Thyroid gland (tissue), 4 donors: ENCODE measurements at places on chromosomes 2 and 18. TPM values are rescaled to one million over a fixed set of nuclear protein-coding genes. Genes with fewer than 3 reads are reported as not detected.
A peak's percentile ranks its signal among the peaks of the same experiment; 100 is the strongest.

CDKL4 gene
- 0.34 TPM for total RNA-seq

DCDC2C gene
- total RNA-seq: 0.40 TPM

SIX3 gene
- not detected for total RNA-seq

DTNA gene
- total RNA-seq: 86.0 TPM

SULT1C4 gene
- total RNA-seq: 8.4 TPM

SERPINB13 gene
- total RNA-seq: not detected

- no peak for DNase-seq
Observed at GRCh38 chr2:72951303-72952095, 34.2 kb downstream of the EMX1 start.

DNA sequence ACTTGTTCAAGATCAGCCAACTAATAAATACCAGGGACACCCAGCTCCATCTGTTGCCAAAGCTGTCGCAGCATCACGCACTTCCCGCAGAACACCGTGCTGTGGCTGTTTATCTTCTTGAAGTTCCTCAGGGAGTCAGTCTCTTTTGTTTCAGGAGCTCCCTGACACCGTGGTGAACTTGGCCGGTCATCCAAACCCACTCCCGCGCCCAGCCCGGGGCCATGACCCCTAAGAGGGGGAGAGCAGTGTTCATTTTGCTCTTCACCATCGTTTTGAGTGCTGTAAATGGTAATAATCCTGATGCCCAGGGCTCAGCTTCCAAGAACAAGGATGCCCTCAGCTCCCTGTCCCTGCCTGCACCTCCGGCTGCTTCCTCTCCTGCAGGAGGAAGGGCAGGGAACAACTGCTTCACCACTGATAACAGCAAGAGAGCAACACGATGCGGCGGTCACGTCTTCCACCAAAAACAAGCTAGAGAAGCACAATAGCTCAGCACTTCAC, 131.4 kb downstream of the SEPTIN10 start:
- DNase-seq: no peak

DNA sequence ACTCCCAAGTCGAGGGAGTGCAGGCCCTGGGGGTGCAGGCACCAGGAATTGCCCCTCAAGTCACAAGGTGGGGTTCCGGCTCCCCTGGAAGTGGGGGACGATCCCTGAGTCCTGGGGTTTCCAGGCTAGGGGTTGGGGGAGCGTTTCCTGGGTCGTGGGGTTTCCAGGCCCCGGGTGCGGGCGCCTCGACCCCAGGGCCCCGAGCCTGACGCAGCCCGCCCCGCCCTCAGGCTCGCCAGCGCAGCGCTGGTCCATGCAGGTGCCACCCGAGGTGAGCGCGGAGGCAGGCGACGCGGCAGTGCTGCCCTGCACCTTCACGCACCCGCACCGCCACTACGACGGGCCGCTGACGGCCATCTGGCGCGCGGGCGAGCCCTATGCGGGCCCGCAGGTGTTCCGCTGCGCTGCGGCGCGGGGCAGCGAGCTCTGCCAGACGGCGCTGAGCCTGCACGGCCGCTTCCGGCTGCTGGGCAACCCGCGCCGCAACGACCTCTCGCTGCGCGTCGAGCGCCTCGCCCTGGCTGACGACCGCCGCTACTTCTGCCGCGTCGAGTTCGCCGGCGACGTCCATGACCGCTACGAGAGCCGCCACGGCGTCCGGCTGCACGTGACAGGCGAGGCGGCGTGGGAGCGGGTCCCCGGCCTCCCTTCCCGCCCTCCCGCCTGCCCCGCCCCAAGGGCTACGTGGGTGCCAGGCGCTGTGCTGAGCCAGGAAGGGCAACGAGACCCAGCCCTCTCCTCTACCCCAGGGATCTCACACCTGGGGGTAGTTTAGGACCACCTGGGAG, 12.0 kb downstream of the SIGLEC15 start:
- DNase-seq: peak; percentile 32

- no peak for DNase-seq
Observed at GRCh38 chr2:186737732-186738508, 44.1 kb downstream of the FAM171B start.

DNA sequence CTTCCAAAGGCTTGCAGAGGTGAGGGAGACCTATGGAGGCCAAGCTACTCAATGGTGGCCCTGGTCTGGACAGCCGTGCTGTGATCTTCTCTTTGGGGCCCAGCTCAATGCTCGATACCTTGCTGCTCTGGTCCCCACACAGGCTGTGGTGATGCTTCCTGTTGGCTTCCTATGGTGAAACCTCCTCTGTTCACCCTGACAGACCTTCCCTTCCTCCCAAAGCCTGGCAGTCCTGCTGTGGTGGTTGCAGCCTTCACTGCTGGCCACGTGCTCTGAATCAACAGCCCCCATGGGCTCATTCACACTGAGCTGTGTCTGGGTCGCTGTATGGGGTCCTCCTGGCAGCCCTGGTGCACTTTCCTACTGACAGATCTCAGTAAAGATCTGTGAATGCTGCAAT, 31.0 kb upstream of the GALR1 start:
- DNase-seq: no peak

GRCh38 chr2:241095594-241096290, 6.3 kb downstream of the MTERF4 start:
- DNase-seq: no peak

GRCh38 chr2:218964041-218964771, 4.7 kb downstream of the CDK5R2 start:
- DNase-seq: no peak
